ENCODE measurements at places on chromosomes 2 and 18.

DNA sequence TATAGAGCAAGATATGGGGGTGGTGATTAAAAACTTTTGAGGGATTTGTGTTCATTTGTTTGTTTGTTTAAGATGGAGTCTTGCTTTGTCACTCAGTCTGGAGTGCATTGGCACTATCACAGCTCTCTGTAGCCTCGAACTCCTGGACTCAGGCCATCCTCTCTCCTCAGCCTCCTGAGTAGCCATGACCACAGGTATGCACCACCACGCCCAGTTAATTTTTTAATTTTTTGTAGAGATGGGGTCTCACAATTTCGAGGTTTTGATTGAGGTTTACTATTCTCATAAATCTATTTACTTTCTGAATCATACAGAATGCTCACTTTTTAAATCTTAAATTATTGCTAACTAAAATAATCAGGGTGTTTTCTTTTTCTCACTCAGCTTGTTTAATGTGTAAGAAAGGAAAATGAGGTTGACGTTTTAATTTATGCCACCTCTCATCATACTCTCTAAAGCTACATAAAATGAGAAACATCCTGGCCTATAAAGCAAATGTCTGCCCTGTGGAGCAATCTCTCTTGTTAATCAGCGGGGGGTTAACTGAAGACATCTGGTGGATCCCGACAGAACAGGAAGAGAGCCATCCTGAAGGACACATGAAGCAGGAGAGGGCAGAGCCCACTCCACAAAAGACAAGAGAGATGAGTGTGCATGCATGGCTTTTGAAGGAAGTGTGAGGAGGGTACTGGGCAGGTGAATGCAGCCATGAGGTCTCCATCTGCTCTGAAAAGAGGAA lies 589.1 kb upstream of the SLC8A1 start:
- H3K27ac ChIP-seq: no peak overlapping the region
- no peak for DNase-seq
- no peaks in the 10 kb centered on the region for H3K4me1 ChIP-seq

DNA sequence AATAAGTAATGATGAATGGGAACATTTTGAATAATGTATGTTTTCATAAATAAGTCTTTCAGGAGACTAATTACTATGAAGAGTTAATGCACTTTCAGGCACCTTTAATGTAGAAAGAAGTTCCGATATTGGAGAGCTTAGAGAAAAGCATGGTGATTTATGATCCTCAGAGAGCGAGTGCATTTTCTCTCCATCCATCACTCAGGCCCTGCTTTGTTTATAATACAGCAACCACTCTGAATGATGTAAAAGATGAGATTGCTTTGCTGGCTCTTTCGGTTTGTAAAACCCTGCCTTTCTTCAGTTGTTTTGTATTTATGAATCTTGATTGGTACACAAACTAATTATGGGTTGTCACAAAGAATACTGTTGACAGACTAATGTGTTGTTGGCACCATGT lies 132.0 kb downstream of the NYAP2 start:
- no peaks in the 10 kb centered on the region for H3K36me3 ChIP-seq
- H3K27ac ChIP-seq: no peak overlapping the region
- H3K27me3 ChIP-seq: peaks cover 8% of the 10 kb centered on the region
- H3K4me3 ChIP-seq: no peak overlapping the region

DNA sequence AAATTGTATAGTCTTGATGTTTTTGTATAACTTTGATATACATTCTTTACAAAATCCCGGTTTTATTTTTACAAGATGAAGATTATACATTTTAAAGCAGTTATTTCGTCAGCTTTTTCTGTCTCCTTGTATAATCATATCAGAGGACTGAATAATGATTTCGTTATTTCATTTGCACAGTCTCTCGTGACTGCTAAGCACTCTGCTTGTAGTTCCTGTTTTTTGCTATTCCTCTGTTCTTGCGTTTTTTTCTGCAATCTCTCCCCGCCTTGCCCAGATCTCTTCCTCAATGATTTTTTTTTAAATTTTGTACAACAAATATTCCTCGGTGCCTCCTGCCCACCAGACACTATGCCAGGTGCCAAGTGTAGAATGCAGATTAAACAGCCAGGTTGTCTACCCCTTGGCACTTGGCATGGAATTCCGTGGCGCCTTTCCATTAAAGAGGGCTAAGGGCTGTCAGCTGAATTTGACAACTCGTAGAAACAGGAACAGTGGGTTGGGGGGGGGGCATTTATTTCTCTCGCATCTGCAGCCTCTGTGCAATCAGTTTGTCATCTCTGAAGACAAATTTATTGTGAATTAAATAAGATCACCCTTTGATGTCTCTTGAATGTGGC lies 69.6 kb downstream of the KLHL29 start:
- DNase-seq: no peak
- no peak overlapping the region for H3K27ac ChIP-seq
- no peaks in the 10 kb centered on the region for H3K36me3 ChIP-seq
- H3K4me3 ChIP-seq: no peak overlapping the region
- H3K27me3 ChIP-seq: no peaks in the 10 kb centered on the region
- H3K4me1 ChIP-seq: peaks cover 10% of the 10 kb centered on the region

GRCh38 chr2:120461092-120461491 lies 115.2 kb downstream of the INHBB start:
- no peaks in the 10 kb centered on the region for H3K36me3 ChIP-seq
- no peak for DNase-seq
- no peaks in the 10 kb centered on the region for H3K4me1 ChIP-seq

- no peak overlapping the region for H3K27ac ChIP-seq
- no peak for DNase-seq
- no peak overlapping the region for H3K4me3 ChIP-seq
- no peaks in the 10 kb centered on the region for H3K36me3 ChIP-seq
- no peaks in the 10 kb centered on the region for H3K27me3 ChIP-seq
These were observed 235.2 kb upstream of the PIK3C3 start for GRCh38 chr18:41719808-41720207.

DNA sequence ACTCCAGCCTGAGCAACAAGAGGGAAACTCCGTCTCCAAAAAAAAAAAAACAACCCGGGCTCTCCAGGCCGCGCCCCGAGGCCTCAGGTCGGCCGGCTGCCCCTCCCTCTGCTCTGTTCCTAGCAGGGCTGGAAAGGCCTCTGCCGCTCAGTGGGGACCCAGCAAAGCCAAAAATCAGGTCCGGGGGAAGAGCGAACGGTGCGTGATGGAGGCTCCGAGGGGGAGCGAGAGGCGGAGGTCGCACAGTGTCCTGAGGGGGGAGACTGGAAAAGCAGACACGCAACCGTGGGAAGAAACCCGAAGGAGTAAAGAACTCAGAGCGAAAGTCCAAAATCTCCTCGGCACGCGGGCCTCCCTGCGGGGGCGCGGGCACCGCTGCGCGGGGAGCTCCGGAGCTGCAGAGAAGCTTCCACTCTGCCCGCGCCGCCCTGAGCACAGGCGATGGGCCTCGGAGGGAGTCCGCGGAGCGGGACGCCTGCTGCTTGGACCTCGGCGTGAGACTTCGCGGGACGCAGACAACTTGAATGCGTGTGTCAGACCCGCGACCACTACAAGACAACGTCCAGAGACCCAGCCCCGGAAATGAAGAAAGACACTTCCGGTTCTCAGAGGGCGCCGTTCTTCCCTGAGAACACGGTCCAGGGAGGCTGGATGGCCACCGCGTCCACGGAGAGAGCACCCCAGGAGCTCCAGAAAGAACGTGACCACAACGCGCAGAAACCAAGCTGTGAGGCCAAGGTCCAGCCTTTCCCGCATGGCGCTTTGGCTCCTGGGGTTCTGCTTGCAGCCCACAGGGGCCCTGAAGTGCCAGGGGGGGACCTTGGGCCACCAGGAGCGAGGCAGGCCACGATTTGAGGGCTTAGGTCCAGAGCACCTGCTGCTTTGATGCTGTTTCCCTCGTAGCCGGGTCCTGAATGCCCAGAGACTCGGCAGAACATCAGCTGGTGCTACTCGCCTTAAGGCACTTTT lies 219.8 kb downstream of the DPP10 start:
- no peaks in the 10 kb centered on the region for H3K36me3 ChIP-seq
- DNase-seq: no peak
- peak overlapping the region; percentile 68 for H3K4me3 ChIP-seq

DNA sequence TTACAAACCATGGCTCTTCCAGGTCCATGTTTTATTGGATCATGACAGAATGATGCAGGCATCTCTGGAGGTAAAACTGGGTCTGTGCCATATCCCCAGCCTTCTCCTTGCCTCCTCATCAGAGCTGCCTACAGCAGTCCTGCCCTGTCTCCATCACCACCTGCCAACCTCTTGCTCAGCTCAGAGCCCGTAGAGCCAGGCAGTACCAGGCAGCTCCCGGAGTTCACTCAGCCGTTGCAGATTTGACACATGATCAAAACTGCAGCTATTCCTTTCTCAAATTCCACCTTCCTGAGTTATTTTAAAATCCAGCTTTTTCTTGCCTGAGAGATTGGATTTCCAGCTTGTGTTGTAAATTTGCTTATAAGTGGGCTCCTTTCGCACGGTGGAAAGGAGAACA lies 218.2 kb upstream of the CELF4 start:
- H3K27me3 ChIP-seq: no peaks in the 10 kb centered on the region
- H3K4me1 ChIP-seq: no peaks in the 10 kb centered on the region
- no peaks in the 10 kb centered on the region for H3K36me3 ChIP-seq
- H3K4me3 ChIP-seq: no peak overlapping the region
- no peak for DNase-seq

GRCh38 chr18:48824231-48824970 lies 126.4 kb downstream of the SMAD7 start:
- no peak overlapping the region for H3K27ac ChIP-seq
- H3K4me1 ChIP-seq: peaks cover 17% of the 10 kb centered on the region
- H3K4me3 ChIP-seq: no peak overlapping the region
- H3K27me3 ChIP-seq: peaks cover 1% of the 10 kb centered on the region
- H3K36me3 ChIP-seq: no peaks in the 10 kb centered on the region

DNA sequence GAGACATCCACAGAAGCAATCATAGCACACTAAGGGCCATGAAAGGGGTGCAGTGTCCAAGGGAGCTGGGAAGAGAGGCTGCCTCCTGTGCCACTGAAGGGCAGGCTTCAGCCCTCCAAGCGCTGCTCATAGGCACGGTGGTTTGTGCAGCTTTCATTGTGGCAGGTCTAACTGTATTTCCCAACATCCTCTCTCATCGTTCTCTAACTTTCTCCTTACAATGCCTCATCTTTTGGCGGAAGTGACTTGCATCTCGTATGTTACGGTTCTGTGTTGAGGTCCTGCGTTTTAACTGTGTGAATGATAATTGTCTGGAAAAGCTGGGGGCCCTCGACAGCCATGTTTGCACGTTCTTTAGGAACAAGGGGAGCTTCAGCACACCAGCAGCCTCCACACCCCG lies 213.9 kb downstream of the GBX2 start:
- H3K4me1 ChIP-seq: no peaks in the 10 kb centered on the region
- no peak for DNase-seq
- peaks cover 6% of the 10 kb centered on the region for H3K27me3 ChIP-seq

DNA sequence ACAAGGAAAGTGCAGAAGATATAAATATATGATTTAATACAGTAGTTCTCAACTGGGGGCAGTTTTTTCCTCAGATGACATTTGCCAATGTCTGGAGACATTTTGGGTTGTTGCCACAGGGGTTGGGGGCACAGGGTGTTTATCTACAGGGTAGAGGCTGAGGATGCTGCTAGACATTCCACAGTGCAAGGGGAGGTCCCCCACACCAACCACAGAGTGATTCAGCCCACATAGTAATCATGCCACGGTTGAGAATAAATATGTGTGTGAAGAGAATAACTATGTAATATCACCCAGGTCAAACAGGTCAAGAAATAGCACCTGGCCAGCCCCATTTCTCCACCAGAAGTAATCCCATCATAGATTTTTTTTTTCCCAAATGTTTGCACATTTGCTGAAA lies 17.9 kb downstream of the DYSF start:
- H3K36me3 ChIP-seq: no peaks in the 10 kb centered on the region
- no peak overlapping the region for H3K4me3 ChIP-seq
- no peak for DNase-seq
- no peak overlapping the region for H3K27ac ChIP-seq
- H3K4me1 ChIP-seq: peaks cover 6% of the 10 kb centered on the region
- peaks cover 10% of the 10 kb centered on the region for H3K27me3 ChIP-seq

DNA sequence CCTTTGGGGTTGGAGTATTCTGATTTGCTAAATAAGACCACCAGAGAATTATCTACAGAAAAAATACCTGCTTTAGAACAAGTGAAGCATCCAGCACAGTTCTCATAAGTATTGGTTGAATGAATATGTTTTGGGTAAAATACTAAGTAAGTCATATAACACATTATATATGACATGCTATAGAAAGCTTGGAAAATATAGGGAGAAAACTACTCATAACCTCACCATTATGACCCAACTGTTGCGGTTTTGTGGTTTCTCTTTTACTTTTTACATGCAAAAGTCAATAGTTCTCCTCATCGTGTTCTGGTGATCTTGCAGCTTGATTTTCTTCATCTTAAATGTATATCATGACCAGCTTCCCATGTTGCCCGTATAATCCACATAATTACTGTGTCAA lies 66.2 kb downstream of the DIPK1C start:
- DNase-seq: no peak
- no peak overlapping the region for H3K27ac ChIP-seq
- H3K4me3 ChIP-seq: no peak overlapping the region
- H3K27me3 ChIP-seq: peaks cover 7% of the 10 kb centered on the region

GRCh38 chr2:222943820-222944219 lies 83.0 kb downstream of the ACSL3 start:
- no peaks in the 10 kb centered on the region for H3K4me1 ChIP-seq
- no peak for DNase-seq

- no peak for DNase-seq
- H3K36me3 ChIP-seq: no peaks in the 10 kb centered on the region
- H3K27me3 ChIP-seq: no peaks in the 10 kb centered on the region
- H3K4me1 ChIP-seq: peaks cover 4% of the 10 kb centered on the region
- H3K27ac ChIP-seq: no peak overlapping the region
These were observed 262.1 kb downstream of the EPHA4 start for GRCh38 chr2:221309892-221310583.

- peaks cover 5% of the 10 kb centered on the region for H3K4me1 ChIP-seq
- no peaks in the 10 kb centered on the region for H3K36me3 ChIP-seq
- H3K4me3 ChIP-seq: no peak overlapping the region
- no peak overlapping the region for H3K27ac ChIP-seq
- peaks cover 5% of the 10 kb centered on the region for H3K27me3 ChIP-seq
These were observed 27.4 kb upstream of the RAPGEF4 start for GRCh38 chr2:172708247-172708646.

GRCh38 chr2:152114366-152114765 lies 15.5 kb upstream of the CACNB4 start:
- DNase-seq: no peak
- H3K4me1 ChIP-seq: peaks cover 5% of the 10 kb centered on the region
- no peak overlapping the region for H3K4me3 ChIP-seq
- no peaks in the 10 kb centered on the region for H3K27me3 ChIP-seq
- peaks cover 2% of the 10 kb centered on the region for H3K36me3 ChIP-seq

- H3K4me3 ChIP-seq: no peak overlapping the region
- H3K27me3 ChIP-seq: no peaks in the 10 kb centered on the region
These were observed 16.3 kb downstream of the DTNA start for GRCh38 chr18:34726286-34727004.

- H3K4me3 ChIP-seq: no peak overlapping the region
- peaks cover 8% of the 10 kb centered on the region for H3K4me1 ChIP-seq
- no peaks in the 10 kb centered on the region for H3K27me3 ChIP-seq
- peaks cover 32% of the 10 kb centered on the region for H3K36me3 ChIP-seq
- H3K27ac ChIP-seq: no peak overlapping the region
These were observed 131.1 kb downstream of the RBMS1 start for GRCh38 chr2:160362541-160362940.

DNA sequence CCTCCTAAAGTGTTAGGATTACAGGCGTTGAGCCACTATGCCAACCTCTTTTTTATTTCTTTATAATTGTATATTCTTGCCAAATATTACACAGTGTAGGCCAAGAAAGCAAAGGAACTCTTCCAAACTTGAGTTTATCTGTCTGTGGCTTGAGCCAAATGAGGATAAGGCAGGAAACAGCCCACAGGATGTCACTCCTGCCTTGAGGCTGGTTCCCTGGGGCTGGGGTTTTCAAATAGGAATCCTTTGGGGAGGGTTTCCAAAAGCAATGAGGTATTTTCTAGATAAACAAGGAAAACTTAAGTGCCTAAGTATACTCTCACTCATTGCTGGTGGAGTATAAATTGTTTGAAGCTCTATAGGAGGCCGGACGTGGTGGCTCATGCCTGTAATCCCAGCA lies 56.4 kb downstream of the ADCY3 start:
- H3K27me3 ChIP-seq: no peaks in the 10 kb centered on the region
- peaks cover 7% of the 10 kb centered on the region for H3K36me3 ChIP-seq
